ENCODE measurements at places on chromosomes 11 and 22.

- DNase-seq = no peak
Measured at GRCh38 chr11:128294671-128295050, 292.7 kb downstream of the ETS1 start.

- DNase-seq = peak; percentile 35
Measured at GRCh38 chr11:363948-364761, 5.1 kb upstream of the B4GALNT4 start.

GRCh38 chr11:86395061-86395551 is 20.4 kb downstream of the CCDC81 start:
- no peak for DNase-seq

- no peak for DNase-seq
Measured at GRCh38 chr11:121575250-121575962, 122.6 kb upstream of the SORL1-AS1 start.

DNA sequence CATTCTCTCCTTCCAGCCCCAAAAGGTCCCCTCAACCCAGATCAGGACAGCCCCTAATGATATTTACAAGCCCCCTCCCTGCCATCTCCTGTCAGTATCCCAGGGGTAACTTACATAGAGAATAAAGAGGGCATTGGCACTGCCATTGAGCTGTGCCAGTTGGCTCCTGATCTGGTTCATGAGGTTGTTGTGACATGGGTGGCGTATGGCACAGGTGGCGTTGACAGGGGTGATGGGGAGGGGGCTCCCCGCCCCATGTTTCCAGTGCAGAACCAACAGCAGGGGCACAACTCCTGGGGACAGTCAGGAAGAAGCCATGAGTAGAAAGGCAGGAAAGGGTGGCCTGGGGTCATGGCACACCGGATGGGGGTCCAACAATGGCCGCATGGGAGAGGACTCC is 1.9 kb downstream of the LIF start:
- no peak for DNase-seq

- DNase-seq = no peak
Measured at GRCh38 chr11:77386178-77386577, 84.7 kb upstream of the GDPD4 start.

GRCh38 chr22:48856308-48856615 is 971.4 kb downstream of the BRD1 start:
- DNase-seq = no peak

GRCh38 chr11:123054301-123055065 is 7.5 kb downstream of the HSPA8 start:
- no peak for DNase-seq

DNA sequence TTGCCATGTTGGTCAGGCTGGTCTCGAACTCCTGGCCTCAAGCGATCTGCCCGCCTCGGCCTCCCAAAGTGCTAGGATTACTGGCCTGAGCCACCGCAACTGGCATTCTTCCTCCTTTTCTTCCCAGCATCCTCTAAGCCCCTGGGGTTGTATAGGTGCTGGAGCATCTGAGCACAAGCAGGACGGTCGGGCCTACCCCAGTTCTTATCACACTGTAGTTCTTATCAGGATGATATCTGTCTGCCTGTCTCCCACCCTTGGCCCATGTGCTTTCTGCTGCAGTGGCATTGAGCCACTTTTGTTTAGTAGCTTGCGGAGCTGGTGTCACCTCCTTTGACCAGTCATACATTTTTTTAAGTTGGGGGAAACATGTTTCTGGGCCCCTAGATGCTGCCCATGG is 1.9 kb downstream of the RHOD start:
- DNase-seq = no peak

GRCh38 chr11:17775035-17775348 is 40.4 kb downstream of the KCNC1 start:
- DNase-seq = no peak

DNA sequence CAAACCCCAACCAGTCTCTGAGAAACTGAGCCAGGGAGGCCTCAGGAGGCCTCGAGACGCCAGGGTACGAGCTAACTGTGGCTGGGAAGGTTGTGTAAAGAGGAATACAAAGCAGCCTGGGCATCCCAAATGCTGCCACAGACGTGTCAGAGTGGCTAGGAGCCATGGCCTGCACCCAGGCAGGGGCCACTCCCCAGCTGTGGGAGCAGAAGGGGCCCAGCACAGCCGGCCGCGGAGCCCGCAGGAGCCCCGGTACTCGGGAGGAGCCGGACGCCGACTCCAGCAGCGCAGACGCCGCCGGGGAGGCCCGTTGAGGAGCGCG is 349.8 kb upstream of the B3GAT1 start:
- no peak for DNase-seq

GRCh38 chr11:35626501-35626900 is 8.2 kb downstream of the FJX1 start:
- DNase-seq = no peak

DNA sequence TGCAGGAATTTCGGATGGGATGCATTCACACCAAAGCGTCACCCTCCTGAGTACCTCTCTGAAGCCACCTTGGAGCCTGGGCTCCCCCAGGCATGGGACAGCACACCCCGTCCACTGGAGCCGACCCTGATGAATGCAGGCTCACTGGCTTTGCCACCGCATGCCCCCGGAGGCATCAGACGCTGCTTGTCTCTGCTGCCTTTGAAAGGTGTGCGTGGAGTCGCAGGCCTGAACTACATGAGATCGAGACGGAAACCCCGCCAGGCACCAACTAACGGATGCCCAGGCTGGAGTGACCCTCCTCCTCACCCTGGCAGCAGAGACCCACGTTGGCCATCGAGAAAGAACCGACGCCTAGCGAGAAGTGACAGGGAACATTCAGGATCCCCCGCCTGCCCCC is 22.5 kb downstream of the KRTAP5-5 start:
- DNase-seq = no peak

DNA sequence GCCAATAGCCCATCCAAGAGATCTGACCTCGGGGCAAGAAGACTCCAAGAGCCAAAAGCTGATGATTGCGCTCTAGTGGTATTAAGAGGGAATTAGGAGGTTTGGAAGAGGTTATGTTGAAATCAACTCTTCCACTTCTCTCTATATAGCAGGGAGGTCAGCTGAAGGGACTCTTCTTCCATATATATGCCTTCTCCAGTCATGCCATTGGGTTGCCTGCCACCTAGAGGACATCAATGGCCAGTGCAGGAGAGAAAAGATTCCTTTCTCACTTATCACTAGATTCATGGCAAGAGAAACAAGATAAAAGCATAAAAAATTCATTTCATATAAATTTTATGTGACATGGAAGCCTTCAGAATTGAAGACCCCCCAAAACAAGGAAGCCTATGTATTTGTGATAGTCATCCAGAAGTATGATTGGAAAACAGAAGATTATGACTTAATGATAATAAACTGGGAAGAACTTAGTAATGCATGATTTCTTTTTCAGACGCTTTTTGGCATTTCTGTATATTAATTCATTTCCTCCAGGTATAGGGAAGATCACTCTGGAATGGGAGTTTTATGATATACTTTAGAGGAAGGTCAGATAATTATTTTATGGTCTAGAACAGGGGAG is 435.1 kb upstream of the DDI1 start:
- DNase-seq = no peak

Measured in stimulated activated CD8-positive, alpha-beta memory T cell treated with anti-CD3 and anti-CD28 coated beads, Interleukin-2, amount 100 ng/mL, for 48 hours (primary cell).